Activated naive CD8-positive, alpha-beta T cell treated with anti-CD3 and anti-CD28 coated beads, Interleukin-2, amount 10 ng/mL, durations not matched to agents 7 days and 5 days (primary cell): ENCODE measurements at places on chromosomes 4 and X.

DNA sequence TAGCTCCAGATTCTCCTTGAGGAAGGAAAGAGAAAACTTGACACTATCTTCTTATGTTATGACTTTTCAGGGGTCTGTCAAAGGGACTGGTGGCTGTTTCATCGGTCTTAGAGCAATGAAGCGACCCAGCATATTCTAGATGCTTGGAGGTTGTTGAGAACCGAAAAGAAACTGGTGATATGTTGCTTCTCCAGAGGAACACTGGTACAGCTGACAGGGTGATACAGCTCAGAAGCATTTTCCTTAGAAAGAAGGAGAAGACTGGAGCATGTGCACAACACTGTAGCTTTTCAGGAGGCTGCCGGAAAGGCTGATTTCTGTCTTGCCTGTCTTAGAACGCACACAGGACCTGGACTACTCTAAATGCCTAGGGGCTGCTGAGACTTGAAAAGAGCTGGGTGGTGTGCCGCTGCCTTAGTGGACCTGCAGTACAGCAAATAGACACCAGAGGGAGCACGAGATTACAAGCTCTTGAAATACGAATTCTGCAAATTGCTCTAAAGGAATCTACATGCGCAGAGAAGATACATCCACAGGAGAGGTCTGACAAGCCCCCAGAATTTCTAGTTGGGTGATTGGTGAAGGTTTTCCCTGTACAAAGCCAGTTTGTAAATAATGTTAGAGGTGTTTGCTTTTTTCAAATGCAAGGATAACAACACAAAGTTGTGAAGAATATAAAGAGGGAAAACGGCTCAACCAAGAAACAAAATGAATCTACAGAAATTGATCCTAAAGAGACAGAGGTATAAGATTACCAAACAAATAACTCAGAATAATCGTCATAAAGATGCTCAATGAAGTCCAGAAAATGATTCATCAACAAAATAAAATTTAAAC lies 223.1 kb upstream of the DMD start:
- DNase-seq, result no peak

DNA sequence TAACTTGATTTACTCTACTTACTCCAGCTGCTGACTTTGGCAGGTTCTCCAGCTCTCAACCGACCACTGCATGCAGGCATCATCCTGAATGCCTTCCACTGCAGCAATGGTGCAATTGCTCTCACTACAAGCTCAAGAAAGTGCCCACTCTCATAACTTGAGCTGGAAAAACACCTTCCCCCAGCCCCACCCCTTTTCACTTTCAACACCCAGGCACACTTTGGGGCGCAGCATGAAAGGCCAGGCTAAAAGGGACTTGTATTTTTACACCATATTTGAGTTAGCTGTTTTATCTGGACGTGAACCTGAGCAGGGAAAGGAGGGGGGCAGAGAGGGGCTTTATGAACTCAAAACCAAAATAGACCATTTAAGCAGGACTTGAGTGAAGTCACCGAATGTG lies 274.5 kb downstream of the RAB28 start:
- DNase-seq, result no peak

GRCh38 chr4:152278172-152278504 lies 257.8 kb downstream of the FBXW7 start:
- no peak for DNase-seq

GRCh38 chrX:131298036-131298435 lies 8.9 kb upstream of the IGSF1 start:
- DNase-seq, result no peak

GRCh38 chr4:38090455-38091246 lies 130.5 kb downstream of the PTTG2 start:
- DNase-seq, result no peak

- no peak for DNase-seq
Measured at GRCh38 chr4:75069493-75070074, 136.7 kb downstream of the PARM1 start.

GRCh38 chr4:55926610-55927009 lies 22.1 kb upstream of the CEP135 start:
- DNase-seq, result no peak

- no peak for DNase-seq
Measured at GRCh38 chr4:38905652-38906385, 38.2 kb downstream of the FAM114A1 start.

GRCh38 chrX:2549876-2550275 lies 49.1 kb upstream of the DHRSX start:
- no peak for DNase-seq

- DNase-seq, result no peak
Measured at GRCh38 chrX:1465286-1466231, 12.8 kb upstream of the ASMTL start.

GRCh38 chrX:44344687-44345086 lies 1.2 kb upstream of the EFHC2 start:
- no peak for DNase-seq

DNA sequence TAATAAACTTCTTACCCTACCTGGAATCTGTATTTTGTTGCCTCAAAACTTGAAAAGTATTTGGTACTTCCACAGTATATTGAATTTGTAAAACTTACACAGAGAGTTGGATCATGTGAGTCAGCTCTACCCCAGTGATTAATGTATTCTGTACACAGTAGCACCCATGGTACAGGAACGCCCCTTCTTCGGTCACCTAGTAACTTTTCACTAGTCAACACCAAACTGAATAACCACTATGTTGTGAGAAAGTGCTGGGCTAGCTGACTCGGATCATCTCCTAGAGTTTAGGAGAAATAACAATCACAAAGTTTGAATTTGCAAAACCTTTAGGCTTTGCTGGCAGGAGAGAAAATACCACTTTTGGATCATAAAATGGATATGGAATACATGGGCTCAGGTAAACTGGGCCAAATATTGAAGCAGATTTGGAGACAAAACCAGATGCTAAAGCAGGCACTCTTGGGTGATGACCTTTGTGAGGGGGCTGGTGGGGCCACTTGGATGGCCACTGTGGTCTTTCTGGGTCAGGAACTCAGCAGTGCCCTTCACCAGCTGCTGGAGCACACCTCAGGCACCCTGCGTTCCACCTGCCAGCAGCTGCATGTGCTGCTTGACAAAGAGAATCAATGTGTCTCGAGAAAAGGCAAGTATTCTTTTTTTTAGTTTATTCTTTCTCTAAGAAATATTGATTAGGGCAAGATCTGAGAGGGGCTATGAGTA lies at the start of gene DTHD1:
DTHD1 (plus strand) TSS at position 233 of the 723 bp plus-strand sequence; CDS start at position 376, 143 bp downstream.
- no peak for DNase-seq
